Activated gamma-delta T cell (primary cell): ENCODE measurements at places on chromosomes 2 and 18.

DNA sequence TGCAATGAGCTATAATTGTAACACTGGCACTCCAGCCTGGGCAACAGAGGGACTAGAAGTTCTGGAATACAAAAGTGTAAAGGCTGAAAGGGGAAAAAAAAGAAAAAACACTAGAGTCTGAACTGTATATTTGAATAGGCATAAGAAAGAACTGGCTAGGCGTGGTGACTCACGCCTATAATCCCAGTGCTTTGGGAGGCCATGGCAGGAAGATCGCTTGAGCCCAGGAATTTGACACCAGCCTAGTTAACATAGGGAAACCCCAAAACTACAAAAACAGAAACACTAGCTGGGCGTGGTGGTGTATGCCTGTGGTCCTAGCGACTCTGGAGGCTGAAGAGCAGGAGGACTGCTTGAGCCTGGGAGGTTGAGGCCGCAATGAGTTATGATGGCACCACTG is 70.6 kb downstream of the SAP130 start:
- DNase-seq: no peak

DNA sequence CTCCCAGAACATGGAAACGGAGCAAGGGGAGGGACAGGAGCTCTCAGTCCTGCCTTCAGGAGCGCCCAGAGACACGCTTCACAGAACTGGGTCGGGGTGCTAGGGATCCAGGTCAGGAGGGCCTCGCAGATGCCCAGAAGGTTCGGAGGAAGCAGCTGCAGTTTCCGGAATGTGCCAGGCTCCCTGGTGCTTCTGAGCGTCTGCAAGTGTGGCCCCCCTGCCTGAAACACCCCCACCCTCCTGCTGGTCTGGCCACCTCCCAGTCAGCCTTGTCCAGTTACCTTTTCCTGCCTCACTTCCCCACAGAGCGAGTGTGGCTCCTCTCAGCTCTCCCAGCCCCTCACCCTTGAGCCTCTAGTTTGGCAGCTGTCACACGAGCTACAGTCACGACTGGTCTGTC is 88.3 kb upstream of the TAF1B start:
- DNase-seq: no peak

DNA sequence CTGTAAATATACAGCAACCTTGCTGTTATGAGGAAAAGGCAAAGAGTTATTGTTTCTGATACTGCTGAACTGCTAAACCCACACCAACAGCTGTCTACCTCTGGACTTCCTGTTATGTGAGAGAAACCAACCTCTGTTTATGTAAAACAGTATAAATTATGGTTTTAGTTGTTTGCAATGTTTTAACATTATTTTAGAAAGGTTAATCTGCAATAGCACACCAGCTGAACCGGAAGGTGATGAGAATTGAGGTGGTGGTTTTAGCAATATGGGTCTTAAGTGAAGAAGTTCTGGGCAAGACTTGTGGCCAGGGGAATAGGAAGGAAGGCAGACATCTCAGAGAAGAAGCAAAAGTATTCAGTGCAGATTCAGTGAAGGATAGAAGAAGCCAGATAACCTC is 237.8 kb downstream of the PLCL1 start:
- DNase-seq: no peak

- DNase-seq: no peak
Observed at GRCh38 chr2:128442891-128443302, 124.2 kb upstream of the HS6ST1 start.

GRCh38 chr18:36728345-36728744 is 100.5 kb downstream of the TPGS2 start:
- DNase-seq: no peak

DNA sequence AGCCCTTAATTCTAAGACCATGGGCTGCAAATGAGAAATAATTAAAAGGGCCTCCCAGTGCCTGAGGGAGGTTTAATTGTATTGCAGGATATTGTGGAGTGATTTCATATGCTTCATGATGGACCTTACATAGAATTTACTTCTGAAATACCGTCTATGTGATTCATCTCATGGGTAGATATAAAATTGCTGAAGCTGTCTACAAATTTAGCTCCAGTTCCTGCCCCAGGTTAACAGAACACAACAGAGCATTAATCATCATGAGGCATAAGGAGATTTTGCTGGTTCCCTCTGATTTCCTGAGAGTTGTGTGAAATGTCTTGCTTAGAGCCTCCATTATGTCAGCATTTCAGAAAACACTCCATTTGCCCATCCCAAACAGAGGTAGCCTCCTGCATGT is 770 bp downstream of the UPP2 start:
- no peak for DNase-seq

DNA sequence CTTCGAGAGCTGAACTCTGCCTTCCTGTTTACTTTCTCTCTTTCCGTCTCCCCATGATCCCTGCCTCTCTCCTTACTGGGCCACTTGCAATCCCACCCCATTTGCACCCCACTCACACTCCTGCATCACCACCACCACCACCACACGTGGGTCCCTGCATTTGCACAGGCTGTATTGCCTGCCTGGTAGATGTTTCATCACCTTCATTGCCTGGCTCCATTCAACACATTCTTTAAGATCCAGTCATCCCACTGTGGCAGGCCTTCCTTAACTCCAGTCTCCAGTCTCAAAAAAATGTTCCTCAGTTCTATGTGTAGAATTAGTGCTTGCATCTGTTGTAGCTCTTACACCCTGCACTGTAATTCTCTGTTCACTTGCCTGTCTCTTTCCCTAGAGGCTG is 13.9 kb downstream of the NOSTRIN start:
- DNase-seq: no peak

DNA sequence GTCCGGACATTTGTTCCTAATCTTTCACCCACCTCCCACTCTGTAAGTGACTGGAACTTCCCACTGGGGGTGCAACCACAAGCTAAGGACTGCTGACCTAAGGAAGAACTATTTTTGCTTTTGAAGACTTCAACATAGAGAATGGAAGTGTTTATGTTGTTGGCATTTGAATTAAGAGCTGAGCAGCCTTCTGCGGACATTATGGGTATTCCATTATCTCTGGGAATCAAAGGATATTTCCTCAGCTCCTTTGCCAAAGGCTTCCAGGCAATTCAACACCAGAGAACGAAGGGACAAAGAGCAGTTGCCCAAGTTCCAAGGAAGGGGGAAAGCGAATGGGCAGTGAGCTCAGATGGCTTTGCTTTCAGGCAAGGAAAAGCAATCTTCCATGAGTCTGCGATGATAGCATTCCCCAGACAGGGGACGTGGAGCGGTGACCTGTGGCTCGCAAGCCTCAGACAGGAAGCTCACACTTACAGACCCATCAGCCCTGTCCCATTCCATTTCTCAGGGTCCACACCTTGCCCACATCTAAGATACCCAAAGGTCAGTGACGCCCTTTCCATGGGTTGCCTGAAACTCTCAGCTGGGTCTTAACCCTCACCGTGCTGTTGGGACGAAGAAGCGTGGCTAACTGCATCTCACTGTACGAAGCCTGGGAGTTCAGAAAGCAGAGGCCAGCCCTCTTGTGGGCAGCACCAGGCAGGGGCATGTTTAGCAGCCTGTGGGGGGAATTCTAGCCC is 116.8 kb downstream of the COPS8 start:
- DNase-seq: no peak

GRCh38 chr2:190822043-190822442 is 58.6 kb upstream of the GLS start:
- no peak for DNase-seq

DNA sequence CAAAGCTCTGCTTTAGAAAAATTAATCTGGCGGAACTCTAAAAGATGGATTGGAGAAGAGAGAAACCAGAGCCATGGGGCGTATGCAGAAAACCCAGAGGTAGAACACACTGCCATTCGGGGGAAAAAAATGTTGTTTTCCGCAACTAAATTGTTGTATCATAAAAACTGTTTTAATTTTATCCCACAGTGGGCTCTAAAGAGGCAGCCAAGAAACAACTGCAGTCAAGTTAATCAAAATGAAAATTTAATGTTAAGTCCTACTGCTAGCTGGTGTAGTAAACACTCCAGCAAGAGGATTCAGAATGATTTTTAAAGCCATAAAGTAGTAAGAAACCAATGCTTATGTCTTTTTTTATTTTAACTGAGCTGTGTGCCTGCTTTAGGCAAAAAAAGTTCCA is 69.1 kb downstream of the GAREM1 start:
- DNase-seq: no peak

GRCh38 chr18:74390900-74391299 is 66.2 kb downstream of the DIPK1C start:
- DNase-seq: no peak

GRCh38 chr2:33100921-33101320 is 154.2 kb downstream of the LTBP1 start:
- DNase-seq: no peak

- DNase-seq: no peak
Observed at GRCh38 chr2:120496759-120497158, 150.8 kb downstream of the INHBB start.

DNA sequence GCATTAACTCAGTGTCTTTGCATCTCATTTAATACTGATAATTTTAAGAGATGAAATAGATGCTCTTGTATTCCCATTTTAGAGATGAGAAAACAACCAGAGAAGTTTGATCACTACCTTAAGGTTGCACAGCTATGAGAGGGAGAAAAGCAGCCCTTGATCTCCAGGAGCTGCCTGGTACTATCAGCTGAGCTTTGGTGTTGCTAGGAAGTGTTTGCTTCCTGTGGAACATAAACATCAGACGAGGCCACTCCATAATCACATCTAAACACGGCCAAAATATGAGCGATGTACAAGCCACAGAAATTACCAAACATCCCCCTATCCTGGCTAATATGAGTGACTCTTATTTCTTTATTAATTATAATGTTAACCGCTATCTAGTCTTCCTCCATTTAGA is 620 bp upstream of the WDFY1 start:
- no peak for DNase-seq

- no peak for DNase-seq
Observed at GRCh38 chr18:6031002-6031401, 135.7 kb upstream of the TMEM200C start.

GRCh38 chr2:41694536-41695049 is 353.2 kb upstream of the PKDCC start:
- DNase-seq: no peak
